T-helper 9 cell (primary cell): ENCODE measurements at places on chromosomes 13 and 19.

- DNase-seq: no peak
Observed at GRCh38 chr13:63425131-63425530, 2009.5 kb upstream of the PCDH20 start.

DNA sequence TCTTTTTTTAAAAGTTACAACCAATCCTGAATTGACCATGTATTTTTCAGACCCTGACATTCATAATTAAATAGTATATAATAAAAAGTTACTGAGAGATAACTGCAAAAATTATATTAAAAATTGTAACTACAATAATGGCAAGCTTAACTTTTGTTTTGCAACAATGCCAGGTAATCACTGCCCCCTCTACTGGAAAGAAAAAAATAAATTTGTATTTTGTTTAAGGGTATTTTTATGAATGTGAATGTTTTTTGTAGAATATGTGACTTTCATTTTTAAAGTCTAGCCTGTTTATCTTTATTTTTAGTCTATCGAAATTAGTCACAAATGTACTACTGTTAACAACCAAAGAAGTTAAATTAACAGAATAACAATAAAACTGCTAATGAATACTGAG is 21.7 kb downstream of the MRPS31 start:
- DNase-seq: no peak

- DNase-seq: no peak
Observed at GRCh38 chr19:33434886-33435705, 61.6 kb downstream of the CEBPG start.

DNA sequence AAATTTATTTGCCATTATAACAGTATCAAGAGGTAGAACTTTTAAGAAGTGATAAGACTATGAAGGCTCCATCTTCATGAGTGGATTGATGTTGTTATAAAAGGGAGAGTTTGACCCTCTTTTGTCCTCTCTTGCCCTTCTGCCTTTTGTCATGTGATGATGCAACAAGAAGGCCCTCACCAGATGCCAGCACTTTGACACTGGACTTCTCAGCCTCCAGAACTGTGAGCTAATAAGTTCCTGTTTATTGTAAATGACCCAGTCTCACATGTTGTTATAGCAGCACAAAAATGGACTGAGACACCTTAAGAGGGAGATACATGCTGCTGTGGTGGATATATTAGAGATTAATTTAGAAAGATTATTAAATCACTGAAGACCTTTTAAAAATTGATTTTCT is 71.6 kb downstream of the SPRYD7 start:
- DNase-seq: no peak

DNA sequence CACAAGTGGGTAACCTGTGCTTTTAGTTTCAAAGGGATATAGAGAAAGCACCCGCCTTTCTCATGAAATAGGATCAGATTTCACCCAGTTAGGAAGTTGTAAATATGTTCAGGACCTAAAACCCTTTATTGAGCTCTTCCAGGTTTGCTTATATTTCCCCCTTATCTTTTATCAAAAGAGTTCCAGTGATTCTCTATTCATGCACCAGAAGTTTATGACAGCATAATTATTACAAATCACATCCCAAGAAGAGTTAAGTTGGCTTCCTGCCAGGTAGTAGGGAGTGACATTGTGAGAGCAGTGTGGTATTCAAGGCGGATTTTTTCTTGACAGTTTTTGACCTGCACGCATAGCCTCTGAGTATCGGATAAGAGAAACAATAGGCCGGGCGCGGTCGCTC is 190.3 kb downstream of the STK24 start:
- no peak for DNase-seq

DNA sequence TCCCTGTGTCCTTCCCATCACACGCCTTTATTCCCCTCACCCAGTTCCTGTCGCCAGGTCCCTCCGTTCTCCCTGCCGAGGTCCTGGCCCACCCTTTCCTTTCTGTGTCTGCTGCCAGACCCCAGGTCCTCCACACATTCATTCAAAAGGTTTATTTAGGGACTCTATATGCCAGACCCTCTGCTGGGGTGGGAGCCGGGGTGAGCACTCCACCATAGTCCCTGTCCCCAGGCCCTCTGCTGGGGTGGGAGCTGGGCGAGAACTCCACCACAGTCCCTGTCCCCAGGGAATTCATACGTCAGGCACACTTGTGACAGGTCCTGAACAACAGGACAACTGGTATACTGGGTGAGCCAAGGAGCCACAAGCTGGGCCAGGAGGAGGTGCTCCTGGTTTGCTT is 34.4 kb upstream of the TUBGCP3 start:
- no peak for DNase-seq

- no peak for DNase-seq
Observed at GRCh38 chr13:101399365-101399764, 16.9 kb downstream of the NALCN start.

DNA sequence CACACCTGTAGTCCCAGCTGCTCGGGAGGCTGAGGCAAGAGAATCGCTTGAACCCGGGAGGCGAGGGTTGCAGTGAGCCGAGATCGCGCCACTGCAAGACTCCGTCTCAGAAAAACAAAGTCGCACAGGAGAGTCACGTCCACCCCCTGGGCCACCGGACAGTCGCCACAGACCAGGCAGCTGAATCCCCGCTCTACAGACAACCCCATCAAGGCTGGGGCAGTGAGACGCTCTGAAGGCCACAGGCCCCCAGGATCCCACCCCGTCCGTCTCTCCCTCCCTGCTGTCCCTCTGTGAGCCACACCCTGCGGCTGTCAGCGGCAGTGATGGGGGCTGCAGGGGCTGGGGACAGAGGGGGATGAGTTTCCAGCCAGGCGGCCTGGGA is 15.5 kb upstream of the PTBP1 start:
- DNase-seq: no peak

DNA sequence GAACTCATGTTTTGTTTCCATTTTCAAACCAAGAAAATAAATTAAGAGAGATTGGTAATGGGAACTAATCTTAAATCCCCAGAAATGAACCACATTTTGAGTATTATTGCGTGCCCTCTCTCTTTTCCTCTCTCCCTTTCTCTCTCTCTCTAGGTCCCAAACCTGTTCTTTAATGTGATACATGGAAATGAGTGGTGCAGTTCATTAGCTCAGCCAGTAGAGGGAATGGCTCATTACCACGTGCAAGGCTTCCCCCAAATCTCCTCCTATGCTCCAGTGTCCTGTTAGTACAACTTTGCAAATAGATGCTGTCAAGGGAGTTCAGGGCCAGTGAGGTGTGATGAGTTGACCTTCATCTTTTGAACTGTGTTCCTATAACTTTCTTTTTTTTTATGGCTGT is 178.4 kb downstream of the FGF9 start:
- DNase-seq: no peak

DNA sequence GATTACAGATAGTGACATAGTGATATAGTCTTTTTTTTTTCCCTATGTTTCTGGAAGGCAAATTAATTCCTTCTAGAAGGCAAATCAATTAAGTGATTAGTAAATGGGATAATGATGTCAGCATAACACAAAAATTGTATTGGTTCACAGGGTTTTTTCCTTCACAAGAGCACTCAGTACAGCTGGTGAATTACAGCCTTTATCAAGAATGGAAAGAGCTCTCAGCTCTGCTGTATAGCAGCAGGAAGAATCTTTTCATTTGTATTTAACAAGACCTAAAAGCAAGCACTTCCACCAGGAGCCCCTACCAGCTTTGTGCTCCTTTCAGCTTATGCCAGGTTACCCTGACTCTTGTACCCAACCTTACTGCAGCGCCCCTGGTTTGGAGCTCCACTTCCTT is 90.8 kb downstream of the SERP2 start:
- no peak for DNase-seq

DNA sequence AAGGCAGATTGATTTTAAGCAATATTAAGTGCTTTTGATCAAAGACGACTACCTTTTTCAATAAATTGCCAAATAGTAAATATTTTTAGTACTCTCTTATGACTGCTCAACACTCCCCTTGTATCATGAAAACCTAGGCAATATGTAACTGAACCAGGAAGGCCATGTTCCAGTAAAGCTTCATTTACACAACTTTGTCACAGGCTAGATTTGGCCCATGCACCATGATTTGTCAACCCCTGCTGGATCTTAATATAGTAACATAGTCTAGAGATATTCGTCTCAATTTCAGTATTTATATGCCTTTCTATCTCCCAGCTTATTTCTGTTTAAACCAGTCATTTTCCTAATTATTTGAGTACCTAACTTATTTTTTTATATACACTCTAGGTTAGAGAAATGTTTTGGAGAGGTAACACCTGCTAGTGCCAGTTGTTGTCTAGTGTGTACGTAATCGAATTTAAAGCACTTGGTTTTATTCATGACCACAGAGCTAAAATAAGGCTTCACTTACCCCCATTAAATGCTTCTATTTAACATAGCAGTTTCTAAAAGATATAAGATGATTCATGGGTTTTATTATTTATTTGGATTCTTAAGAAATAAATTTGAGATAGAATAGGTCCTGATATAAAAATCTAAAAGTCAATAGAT is 21.0 kb downstream of the TPP2 start:
- no peak for DNase-seq

GRCh38 chr19:17829855-17830566 is 8.7 kb upstream of the INSL3 start:
- DNase-seq: no peak

DNA sequence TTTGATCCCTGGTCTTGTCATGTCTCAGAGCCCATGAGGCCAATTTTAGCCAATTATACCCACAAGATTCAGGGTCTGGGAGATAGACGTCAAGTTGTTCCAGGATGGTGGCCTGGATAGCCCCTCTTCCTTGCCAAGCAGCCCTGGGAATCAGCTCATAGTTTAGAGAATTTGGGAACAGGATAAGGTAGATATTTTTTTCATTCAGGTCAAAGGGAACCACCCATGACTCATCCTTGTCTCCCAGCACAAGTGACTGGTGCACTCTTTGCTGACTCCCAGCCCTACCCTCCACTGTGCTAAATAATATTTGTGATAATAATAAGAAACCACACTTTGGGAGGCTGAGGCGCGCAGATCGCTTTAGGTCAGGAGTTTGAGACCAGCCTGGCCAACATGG is 17.1 kb upstream of the S1PR4 start:
- no peak for DNase-seq

GRCh38 chr19:10292206-10292788 is 2.5 kb downstream of the ICAM5 start:
- peak; percentile 54 for DNase-seq

DNA sequence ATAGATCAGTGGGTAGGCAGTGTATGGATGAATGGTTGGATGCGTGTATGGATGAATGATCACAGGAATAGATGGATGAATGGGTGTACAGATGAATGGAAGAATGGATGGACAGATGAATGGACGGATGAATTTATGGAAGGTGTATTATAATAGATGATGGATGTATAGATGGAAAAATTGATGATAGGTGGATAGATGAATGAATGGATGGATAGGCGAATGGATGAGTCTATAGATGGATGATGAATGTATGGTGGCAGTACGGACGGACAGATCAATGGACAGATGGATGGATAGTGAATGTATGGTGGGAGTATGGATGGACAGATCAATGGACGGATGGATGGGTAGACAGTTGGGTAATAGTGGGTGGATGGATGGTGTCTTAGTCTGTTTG is 49.0 kb upstream of the ONECUT3 start:
- no peak for DNase-seq

DNA sequence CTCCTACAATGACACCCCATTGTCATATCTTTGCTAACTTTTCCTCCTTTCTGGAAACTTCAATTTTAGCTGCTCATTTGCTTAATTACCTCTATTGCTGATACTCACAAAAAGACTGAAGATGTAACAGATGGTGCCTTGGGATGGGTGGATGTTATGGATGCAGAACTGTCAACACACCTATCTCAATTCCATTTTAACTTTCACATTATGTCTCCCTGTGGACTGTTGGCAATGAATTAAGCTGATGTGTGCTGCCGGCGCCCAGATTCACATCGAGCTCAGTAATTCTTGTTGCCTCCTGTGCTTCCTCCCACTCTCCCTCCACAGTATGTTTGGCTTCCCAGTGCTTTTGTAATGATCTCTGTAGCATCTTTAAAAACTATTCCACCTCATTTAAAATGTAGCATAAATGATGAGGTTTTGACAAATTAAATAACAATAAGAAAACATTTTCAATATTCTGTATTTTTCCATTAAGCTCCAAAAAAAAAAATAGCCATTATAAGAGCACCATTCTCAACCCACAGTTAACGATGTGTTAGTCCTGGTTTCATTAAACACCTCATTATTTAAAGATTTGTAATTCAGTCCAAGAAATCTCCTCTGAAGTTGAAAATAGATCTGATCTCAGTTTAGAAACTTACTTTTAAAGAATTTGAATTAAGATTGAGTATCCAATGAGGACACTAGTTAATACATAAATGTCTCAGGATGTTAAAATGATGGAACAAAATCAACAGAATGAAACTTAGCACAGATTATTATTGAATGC is 99.9 kb upstream of the FAM216B start:
- DNase-seq: no peak

DNA sequence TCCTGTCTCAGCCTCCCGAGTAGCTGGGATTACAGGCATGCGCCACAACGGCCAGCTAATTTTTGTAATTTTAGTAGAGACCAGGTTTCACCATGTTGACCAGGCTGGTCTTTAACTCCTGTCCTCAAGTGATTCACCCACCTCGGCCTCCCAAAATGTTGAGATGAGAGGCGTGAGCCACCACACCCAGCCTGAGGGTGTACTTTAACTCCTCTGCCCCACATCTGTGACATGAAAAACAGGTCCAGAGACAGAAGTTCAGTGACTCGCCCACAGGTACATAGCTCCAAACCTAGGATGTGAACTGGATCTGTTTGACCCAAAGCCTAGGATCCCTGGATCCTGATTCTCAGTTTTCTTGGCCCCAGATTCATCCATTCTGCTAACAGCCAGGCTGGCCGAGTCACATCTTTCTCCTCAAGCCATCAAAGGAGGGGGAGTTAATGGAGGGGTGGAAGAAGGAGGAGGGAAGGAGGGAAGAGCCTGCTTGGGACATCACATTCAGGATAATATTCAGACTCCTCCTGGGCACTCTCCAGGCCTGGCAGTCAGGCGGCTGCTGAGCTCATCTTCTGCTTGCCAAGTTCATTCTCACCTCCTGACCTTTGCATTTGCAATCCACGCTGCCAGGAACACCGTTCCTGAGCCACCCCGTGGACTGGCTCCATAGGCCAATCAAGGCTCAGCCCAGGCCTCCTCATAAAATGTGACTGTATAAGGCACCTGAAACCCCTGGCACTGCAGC is 3.1 kb downstream of the SPC24 start:
- DNase-seq: no peak

GRCh38 chr13:114048443-114048842 is 74.6 kb upstream of the C13orf46 start:
- DNase-seq: no peak

- DNase-seq: no peak
Observed at GRCh38 chr13:94168783-94169453, 310.6 kb downstream of the DCT start.

- no peak for DNase-seq
Observed at GRCh38 chr13:95679722-95680121, 2.8 kb downstream of the DNAJC3 start.

- DNase-seq: no peak
Observed at GRCh38 chr19:58568453-58569130, 4.5 kb downstream of the MZF1 start.

- DNase-seq: no peak
Observed at GRCh38 chr19:42052241-42052863, 17.7 kb downstream of the GRIK5 start.
